WTC11 (cell line): ENCODE measurements at places on chromosomes 13 and 19. TPM values are rescaled to one million over a fixed set of nuclear protein-coding genes. Genes with fewer than 3 reads are reported as not detected.
A peak's percentile ranks its signal among the peaks of the same experiment; 100 is the strongest.

DNA sequence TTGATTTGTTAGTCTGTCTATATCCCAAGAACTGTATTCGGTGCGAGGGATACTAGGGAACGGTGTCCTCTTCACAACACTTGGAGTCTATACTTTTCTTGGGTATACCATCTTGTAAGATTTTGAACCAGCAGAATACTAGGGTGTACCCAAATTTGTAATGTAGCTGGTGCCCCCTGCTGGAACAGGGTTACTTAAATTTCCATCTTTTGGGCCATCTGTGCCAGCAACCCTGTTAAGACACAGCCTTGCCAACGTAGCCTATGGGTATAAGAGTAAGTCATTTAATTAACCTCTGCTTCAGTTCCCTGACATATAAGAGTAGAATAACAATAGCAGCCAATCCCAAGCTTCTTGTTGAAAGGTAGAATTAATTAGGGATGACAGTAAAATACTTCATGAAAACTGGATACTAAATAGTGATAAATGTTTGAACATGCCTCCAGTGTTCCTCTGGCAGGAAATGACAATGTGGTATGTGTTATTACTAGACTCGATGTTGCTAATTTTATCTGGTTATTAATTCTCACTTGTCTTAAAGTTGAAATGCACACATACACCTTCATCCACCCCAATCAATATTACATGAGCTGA, 607.6 kb downstream of the FGF9 start:
- H3K27me3 ChIP-seq: no peaks in the 10 kb centered on the region
- H3K4me3 ChIP-seq: no peak overlapping the region
- DNase-seq: peak; percentile 64
- H3K27ac ChIP-seq: no peak overlapping the region
- H3K4me1 ChIP-seq: no peaks in the 10 kb centered on the region

- DNase-seq: no peak
- peaks cover 31% of the 10 kb centered on the region for H3K4me1 ChIP-seq
- peaks cover 9% of the 10 kb centered on the region for H3K27me3 ChIP-seq
- peak overlapping the region; percentile 69 for H3K4me3 ChIP-seq
Observed at GRCh38 chr13:46894568-46894967, 2.3 kb downstream of the HTR2A start.

DNA sequence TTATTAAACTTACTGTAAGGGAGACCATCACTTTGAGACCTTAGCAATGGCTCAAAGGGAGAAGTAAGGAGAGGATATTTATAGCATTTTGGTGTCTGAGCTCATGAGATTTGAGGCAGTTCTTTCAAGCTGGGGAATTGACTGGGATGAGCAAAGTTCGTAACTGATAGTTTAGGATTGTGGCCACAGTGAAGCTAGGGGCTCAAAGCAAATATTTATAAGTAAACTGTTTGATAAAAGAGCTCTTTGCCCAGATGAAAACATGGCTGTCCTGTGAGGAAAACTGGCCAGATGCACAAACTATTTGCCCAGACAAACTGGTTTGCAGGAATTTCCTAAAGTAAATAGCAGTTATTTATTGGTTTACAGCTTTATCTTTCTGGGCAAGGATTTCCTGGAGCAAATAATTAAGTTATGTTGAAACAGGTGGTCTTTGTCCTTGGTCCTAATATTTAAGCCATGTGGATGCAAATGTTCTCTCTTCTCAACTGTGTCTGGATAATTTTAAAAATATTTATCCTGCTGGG, 59.7 kb upstream of the TMTC4 start:
- H3K27ac ChIP-seq: no peak overlapping the region
- H3K27me3 ChIP-seq: peaks cover 14% of the 10 kb centered on the region
- peaks cover 10% of the 10 kb centered on the region for H3K4me1 ChIP-seq

- H3K36me3 ChIP-seq: no peaks in the 10 kb centered on the region
- no peak overlapping the region for H3K27ac ChIP-seq
- DNase-seq: no peak
- H3K4me1 ChIP-seq: no peaks in the 10 kb centered on the region
Observed at GRCh38 chr19:16476401-16476800, 4.6 kb upstream of the EPS15L1 start.

DNA sequence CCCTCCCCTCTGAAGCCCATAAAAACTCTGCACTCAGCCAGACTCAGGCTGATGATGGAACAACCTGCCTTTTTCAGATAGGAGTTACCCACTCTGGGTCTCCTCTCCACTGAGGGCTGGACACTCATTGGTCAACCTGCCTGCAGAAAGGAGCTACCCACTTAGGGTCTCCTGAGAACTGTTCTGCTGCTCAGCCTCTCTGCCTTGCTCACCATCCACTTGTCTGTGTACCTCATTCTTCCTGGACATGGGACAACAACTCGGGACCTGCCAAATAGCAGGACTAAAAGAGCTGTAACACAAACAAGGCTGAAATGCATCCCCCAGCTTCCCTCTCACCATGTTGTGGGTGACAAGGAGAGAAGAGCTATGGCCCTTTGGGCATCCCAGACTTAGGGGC, 18.4 kb upstream of the RCBTB2 start:
- peaks cover 29% of the 10 kb centered on the region for H3K36me3 ChIP-seq
- H3K27me3 ChIP-seq: no peaks in the 10 kb centered on the region
- no peak overlapping the region for H3K27ac ChIP-seq
- H3K4me3 ChIP-seq: no peak overlapping the region

DNA sequence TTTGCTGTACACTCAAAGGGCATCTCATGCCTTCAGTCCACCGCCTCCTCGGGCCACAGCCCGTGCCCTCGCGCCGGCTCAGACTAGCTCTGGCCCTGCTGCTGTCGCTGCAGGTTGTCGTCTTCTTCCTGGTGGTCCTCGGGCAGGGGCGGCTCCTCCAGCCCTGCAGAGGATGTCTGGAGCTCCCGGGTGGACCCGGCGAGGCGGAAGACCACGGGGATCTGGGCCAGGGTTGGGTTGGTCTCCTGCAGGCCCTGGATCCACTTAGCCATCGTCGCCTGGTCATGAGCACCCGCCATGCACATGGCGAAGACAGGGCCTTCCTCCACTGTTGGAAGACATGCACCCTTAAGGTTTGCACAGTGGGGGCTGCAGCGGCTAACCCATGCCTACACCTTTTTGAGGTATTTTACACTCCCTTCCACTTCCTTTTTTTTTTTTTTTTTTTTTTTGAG, 489 bp upstream of the ZNF653 start:
- H3K36me3 ChIP-seq: no peaks in the 10 kb centered on the region
- no peak for DNase-seq
- H3K4me1 ChIP-seq: peaks cover 8% of the 10 kb centered on the region
- peak overlapping the region; percentile 82; the same call in 1 of the 2 replicates for H3K27ac ChIP-seq
- H3K4me3 ChIP-seq: peak overlapping the region; percentile 75
- no peaks in the 10 kb centered on the region for H3K27me3 ChIP-seq

The CCDC70 gene
- total RNA-seq: not detected in 3 replicates

The USHBP1 gene
- 10.9 to 14.2 TPM (median 12.3 TPM) in 3 replicates for total RNA-seq

The LRRC25 gene
- total RNA-seq: 0.07 to 0.31 TPM (median 0.18 TPM) in 3 replicates

The ZNF813 gene
- total RNA-seq: 15.2 to 17.6 TPM (median 17.5 TPM) in 3 replicates

The JAK3 gene
- total RNA-seq: 4.4 to 5.6 TPM (median 5.6 TPM) in 3 replicates

The ZNF578 gene
- total RNA-seq: 21.1 to 26.6 TPM (median 21.9 TPM) in 3 replicates
